Endodermal cell (in vitro differentiated cells): ENCODE measurements at places on chromosomes 3 and 15. TPM values are rescaled to one million over a fixed set of nuclear protein-coding genes. Genes with fewer than 3 reads are reported as not detected.

DNA sequence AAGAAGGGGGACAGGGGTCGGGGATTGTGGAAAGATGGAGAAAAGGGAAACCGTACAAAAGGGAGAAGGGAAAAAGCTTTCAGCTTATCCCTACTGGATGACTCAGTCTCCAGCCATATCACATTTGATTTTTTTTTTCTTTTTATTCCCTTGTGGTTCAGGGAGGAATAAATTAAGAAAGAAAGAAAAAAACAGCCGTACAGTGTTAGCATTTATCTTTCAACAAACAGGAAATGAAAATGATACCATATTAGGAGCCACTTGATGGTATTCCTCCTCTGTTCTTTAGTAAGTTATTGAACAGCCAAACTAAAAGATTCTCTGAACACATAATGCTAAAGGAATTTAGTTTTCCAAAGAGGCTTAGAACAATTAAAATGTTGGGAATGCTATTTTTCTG is 594.4 kb downstream of the FOXP1 start:
- H3K36me3 ChIP-seq: no peaks in the 10 kb centered on the region
- H3K4me3 ChIP-seq: no peak overlapping the region
- no peak overlapping the region for H3K27ac ChIP-seq
- no peaks in the 10 kb centered on the region for H3K27me3 ChIP-seq

- DNase-seq: no peak
- H3K27ac ChIP-seq: no peak overlapping the region
- no peak overlapping the region for H3K4me3 ChIP-seq
- no peaks in the 10 kb centered on the region for H3K36me3 ChIP-seq
- no peaks in the 10 kb centered on the region for H3K4me1 ChIP-seq
- H3K27me3 ChIP-seq: no peaks in the 10 kb centered on the region
Observed at GRCh38 chr3:26687466-26687865, 64.9 kb downstream of the LRRC3B start.

- no peak overlapping the region for H3K27ac ChIP-seq
- no peaks in the 10 kb centered on the region for H3K4me1 ChIP-seq
- no peaks in the 10 kb centered on the region for H3K36me3 ChIP-seq
- DNase-seq: no peak
- no peak overlapping the region for H3K4me3 ChIP-seq
- no peaks in the 10 kb centered on the region for H3K27me3 ChIP-seq
Observed at GRCh38 chr3:60086811-60087210, 1037.0 kb upstream of the CFAP20DC start.

MORC1 gene
- not detected in 3 replicates for total RNA-seq

DNA sequence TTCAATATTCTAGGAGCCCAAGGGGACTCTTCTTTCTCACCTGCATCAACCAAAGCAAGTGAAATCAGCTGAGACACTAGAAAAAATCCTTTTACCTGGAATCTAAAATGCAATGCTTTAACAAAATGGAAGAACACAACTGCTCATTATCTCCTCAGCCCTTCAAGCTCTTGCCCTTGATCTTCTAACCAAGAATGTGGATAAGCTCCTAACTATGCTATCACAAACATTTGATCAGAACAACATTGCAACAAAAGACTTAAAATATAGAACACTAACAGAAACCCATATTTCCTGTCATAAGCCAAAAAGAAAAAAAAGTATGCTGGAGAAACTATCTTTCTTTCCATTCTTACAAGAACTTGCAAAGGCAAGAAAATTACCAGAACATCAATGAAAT is 12.6 kb downstream of the RBM15B start:
- no peaks in the 10 kb centered on the region for H3K27me3 ChIP-seq
- no peak overlapping the region for H3K27ac ChIP-seq
- no peak overlapping the region for H3K4me3 ChIP-seq
- peaks cover 20% of the 10 kb centered on the region for H3K36me3 ChIP-seq

ROBO2 gene
- total RNA-seq: 1.4 and 2.9 TPM in 2 replicates
